HAP-1 (cell line): ENCODE measurements at places on chromosomes 5 and 9.

- DNase-seq, result no peak
These were observed 119.1 kb downstream of the ENC1 start for GRCh38 chr5:74521401-74521800.

GRCh38 chr9:134208981-134209725, 44.8 kb upstream of the RNU6ATAC start:
- DNase-seq, result no peak

DNA sequence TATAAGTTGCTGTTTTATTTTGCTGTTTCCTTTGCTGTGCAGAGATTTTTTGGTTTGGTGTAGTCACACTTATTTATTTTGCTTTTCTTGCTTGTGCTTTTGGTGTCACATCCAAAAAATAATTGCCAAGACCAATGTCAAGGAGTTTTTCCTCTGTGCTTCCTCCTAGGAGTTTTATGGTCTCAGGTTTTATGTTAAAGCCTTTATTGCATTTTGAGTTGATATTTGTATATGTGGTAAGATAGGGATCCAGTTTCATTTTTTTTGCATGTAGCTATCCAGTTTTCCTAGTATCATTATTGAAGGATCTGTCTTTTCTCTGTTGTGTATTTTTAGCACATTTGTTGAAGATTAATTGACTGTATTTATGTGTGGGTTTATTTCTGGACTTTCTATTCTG, 210.6 kb downstream of the ARHGEF28 start:
- no peak for DNase-seq

- no peak for DNase-seq
These were observed 76.2 kb upstream of the ALDH1B1 start for GRCh38 chr9:38316166-38316780.

DNA sequence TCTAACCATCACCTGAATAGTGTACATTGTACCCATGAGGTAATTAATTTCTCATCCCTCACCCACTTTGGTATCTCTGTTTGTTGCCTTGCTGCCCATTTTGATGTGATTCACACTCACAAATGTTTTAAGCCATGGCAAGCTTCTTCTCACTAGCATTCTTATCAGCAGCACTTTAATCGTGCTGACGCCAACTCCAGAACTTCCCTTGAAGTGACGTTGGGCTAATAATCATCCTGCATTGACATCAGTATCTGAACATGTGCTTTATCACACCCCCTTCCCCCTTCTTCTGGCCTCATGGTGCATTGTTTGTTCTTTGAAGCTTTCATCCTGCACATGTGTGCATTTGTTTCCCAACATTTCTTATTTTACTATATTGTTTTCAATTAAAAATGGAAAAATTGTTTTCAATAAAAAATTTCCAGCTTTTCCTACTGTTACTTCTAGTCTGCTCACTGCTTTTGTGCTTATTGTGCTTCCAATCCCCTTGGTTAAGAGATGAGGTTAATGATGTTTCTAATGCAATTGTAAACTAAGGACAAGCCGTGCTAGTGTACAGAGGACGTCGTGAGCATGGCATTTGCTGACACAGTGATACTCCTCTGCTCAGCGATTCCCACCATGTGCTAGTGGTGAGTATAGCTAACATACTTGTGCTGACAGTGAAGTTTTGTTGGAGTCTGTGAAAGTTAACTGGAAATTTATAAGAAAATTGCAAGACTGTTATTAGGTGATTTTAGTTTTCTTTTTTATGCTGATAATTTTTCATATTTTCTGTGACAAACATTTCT, 238.5 kb downstream of the KDM4C start:
- no peak for DNase-seq

GRCh38 chr5:141031006-141031405, 20.2 kb upstream of the PCDHB1 start:
- no peak for DNase-seq

DNA sequence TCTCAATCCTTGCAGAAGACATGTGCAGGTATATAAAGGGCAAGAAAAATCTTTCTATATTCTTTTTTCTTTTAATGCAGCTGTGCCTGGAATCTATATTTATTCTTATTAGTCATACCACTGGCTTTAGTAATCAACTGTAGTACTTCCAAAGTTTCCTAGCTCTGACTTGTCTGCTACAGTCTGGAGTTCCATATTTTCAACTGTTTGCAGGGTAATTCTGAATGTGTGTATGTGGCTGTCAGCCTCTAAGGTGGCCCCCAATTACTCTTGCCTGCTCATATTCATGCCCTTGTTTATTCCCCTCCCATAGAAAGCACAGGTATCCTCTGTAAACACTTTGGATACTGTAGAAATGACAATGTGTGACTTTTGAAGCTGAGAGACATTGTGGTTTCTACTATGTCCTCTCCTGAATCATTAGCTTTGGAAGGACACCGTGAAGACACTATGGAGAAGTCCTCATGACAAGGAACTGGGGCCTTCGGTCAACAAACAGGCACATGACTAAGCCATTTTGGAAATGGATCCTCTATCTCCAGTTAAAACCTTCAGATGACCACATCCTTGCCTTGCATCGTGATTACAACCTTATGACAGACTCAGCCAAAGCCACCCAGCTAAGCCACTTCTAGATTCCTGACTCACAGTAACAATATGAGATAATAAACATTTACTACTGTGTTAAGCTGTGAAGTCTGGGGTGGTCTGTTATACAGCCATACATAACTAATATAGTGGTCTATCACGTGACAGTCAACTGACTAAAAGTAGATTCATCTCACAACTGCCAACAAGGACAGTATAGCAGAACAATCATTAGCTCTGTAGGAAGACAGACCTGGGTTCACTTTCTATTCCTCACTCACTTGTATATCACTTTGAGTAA, 49.5 kb upstream of the SUSD1 start:
- no peak for DNase-seq

DNA sequence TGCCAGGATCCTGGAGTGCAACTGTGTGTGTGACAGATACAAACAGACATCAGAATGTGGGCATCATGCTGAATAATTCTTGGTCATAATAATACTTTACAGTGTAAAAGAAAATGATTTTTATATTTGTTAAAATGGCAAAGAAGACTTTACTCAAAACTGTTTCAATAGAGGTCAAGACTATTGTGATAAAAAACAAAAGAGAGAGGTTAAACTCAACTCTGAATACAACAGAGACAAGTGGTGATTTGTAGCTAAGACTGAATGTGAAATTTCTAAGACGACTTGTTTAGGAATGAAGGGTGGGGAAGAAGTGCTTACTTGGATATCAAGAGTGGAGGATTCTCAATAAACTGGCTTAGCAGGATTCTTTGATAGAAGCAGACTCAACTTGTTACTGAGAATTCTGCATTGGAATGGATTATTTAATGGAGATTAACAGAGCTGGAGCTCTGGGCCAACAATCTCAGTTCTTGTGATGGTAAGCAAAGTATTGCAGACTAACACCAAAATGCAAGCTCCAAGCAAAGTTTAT, 457.4 kb upstream of the CDH18 start:
- DNase-seq, result no peak

DNA sequence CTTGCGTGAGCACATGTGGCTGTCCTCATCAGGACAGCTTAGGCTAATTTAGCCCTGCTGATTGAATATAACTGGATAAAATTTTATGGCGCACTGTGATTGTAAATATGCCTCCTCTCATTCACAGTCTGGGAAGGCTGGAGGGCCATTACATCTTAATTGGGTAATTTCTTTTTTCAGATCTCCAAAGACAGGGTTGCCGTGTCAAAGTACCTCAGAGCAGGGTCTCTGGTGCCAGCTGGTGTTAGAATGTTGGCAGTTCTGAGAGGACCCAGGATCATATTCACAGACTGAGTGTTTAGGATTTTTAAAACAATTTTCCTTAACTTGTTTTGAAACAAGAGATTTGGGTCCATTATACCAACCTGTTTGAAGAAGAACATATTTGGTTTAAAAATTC, 455.7 kb upstream of the TLE4 start:
- DNase-seq, result no peak

DNA sequence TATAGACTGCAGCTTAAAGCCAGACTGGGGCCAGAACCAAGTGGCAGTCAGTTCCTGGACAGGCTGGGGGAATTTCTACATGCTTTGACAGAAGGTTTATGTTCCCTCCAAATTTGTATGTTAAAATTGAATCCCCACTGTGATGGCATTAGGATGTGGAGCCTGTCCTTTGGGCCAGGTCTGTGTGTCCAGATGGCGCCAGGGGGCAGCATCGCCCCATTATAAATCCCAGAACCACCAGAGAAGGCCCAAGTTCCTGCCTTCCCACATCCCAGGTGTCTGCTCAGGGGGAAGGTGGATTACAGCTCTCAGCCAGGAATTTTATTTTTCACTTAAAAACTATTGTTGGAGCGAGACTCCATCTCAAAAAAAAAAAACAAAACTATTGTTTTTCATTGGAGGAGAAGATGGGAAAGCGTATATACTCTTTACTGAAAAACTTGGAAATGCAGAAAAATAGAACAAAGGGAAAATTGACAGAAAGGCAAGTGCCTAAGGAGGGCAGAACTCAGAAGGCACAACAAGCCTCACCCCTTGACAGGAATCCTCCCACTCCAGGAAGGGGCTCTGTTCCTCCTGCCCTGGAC, 5.0 kb downstream of the IL3 start:
- DNase-seq, result peak; percentile 66

DNA sequence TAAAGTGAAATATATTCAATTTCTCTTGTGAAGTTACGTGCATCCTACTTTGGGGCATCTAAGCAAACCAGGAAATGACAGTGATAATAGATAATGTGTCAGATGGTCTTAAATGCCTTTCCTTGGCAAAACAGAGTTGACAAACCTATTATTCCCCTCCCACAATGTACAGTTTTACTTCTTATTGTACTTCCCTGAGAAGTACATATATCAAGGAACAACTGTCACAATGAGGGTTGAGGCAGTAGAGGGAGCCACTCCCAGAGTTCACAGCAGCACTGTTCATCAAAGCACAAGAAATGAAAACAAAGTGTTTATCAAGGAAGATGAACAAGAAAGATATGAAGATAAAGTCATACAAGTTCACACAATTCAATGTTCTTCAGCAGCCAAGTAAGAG, 41.1 kb downstream of the ELAVL2 start:
- DNase-seq, result no peak

DNA sequence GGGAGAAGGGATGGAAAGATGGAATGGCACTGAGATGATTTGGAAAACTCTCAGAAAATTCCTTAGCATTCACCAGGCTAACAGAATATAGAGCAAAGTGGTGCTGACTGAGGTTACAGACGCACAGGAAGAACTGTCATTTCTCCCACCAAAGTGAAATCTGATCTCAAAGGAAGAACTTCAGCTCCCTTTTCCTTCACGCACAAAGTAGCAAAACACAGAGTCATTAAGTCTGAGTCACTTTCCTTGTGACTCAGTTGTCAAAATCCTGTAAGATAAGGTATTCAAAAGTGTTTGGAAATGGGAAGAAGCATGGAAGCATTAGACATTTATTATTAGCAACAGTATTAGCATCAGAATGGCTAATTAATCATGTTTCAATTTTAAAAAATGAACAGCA, 11.7 kb downstream of the MPDZ start:
- DNase-seq, result no peak

DNA sequence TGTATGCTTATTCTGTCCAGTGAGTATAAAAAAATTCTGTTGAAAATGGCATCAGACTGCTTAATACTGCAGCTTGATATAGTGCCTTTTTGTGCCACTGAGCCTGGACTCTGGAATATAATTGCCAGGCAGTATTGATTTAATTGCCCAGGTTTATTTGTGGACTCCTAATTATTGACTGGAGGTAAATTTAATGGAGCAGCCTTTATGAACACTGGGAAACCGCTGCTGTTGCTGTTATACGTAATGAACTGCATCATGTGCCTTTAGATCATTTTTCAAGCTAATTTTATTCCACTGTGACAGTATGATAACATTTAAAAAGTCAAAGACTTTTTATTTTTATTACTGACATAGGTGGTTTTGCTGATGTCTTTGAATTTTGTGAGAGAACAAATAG, 90.2 kb upstream of the SH3GL2 start:
- no peak for DNase-seq

GRCh38 chr9:4984171-4984620, 876 bp upstream of the JAK2 start:
- DNase-seq, result peak; percentile 12

DNA sequence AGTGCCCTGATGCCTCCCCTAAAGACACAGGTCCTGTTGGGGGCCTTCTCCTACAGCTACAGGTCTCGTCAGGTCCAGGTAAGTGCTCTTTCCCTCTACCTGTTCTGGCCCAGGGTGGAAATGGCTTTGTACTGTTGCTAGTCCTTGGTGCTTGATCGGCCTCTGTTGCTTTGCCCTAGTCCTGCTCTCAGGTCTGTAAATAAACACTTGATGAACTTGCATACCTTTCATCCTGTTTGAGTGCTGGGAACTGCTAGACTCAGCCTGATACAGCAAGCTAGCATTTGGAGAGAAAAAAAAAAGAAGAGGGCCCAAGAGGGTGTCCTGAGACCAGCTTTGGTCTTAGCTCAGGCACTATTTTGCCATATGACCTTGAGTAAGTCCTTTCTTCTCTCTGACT, 21.8 kb upstream of the ZNF618 start:
- DNase-seq, result no peak

DNA sequence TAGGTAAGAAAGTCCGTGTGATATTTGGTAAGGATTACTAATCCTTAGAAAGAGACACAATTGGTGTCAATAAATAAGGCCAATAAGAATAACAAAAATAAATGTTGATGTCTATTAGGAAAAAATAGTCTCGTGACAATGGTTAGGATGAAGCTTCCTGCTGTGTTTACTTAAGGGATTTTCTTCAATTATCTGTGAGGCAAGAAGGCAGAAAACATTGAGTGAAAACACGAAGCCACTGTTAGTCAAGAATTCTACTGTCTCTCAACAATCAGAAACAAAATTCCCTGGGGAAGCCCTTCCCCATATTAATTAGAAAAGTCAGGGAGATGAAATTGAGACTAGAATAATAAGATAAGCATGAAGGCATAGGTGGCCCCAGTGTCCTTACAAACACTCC, 149.0 kb downstream of the SYK start:
- DNase-seq, result peak; percentile 11
